ENCODE measurements at places on chromosomes 1 and 21. TPM values are rescaled to one million over a fixed set of nuclear protein-coding genes. Genes with fewer than 3 reads are reported as not detected.

Gene CD52
- not detected for total RNA-seq

Gene TIE1
- total RNA-seq = 5.0 TPM

Gene PTBP2
- 89.6 TPM for total RNA-seq

Gene TGFBR3
- 5.8 TPM for total RNA-seq

Gene ID3
- total RNA-seq = 698 TPM

Gene PPM1J
- total RNA-seq = 21.9 TPM

Gene ZNF683
- not detected for total RNA-seq

Gene GPR161
- 17.0 TPM for total RNA-seq

Gene CRP
- not detected for total RNA-seq
